Activated CD8-positive, alpha-beta memory T cell treated with anti-CD3 and anti-CD28 coated beads for 1 hour (primary cell): ENCODE measurements at places on chromosomes 7 and 10.

GRCh38 chr10:44394696-44395381 is 9.9 kb upstream of the CXCL12 start:
- DNase-seq, result no peak

- DNase-seq, result no peak
Measured at GRCh38 chr10:129761981-129762956, 201.8 kb downstream of the EBF3 start.

DNA sequence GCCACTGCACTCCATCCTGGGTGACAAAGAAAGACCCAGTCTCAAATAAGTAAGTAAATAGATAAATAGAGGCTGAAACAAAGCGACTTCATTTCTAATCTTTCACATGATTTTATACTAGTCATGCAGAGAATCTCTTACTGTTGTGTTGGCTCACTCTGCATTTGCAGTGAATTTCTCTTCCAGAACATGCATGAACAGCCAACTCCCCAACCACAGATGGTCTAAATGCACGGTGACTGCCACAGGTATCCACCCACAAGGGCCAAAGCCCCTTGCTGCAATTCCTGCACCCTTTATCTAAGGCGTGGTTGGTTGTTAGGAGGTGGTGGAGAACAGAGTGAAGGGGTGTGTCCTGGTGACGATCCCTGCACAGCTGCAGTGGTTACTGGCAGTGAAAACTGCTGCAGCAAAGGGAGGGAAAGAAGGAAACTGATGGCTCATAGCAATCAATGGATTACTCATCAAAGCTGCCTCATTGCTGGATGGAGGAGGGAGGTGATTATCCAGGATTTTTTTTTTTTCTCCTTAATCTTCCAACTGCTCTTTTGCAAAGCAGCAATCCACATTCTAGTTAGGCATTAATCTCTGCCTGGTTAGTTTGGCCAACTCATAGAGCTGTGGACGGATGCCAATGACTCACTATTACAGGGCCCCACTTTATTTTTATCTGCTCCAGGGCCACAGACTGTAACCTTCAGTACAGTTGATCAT is 50.6 kb downstream of the PRTFDC1 start:
- no peak for DNase-seq

DNA sequence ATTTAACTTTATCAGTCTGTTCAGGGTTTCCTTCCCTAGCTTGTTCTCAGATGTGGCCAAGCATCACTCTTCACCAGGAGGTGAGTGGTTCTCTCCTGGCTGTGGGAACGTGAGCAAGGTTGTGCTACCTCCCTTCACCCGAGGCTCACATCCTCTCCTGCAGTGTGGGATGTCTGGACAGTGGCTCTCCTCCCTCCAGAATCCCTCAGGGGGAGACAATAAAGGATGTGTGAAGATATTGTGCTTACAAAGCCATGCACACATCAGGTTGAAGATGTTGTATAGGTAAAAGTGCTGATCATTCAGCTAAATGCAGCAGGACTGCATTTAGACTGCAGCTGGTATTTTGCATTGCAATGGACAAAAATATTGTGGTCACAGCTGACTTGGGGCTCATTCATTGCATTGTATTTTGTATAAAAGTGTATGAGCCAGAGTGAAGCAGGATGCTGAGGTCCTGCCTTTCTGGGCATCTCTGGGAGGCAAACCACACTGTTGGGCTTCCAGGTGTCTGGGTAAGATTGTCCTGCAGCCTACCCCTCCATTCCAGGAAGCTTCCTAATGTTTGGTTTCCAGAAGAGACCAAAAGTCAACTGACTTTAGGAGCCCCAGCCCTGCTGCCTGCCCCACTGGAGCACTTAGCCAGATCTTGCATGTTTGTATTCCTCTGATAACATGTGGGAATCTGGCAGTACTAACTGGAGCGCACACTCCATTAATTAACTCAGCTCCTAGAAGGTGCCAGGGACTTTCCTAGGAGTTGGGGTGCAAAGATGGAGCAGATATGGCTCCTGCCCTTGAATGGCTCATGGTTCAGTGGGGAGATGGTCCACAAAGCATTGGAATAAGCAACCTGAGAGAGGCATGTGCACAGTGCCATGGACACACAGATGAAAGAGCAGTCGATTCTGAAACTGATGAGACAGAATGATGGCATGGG is 292.5 kb upstream of the ZNF32 start:
- no peak for DNase-seq

GRCh38 chr10:97463363-97464132 is 17.6 kb downstream of the ZDHHC16 start:
- no peak for DNase-seq

GRCh38 chr7:2585446-2585845 is 26.7 kb downstream of the IQCE start:
- no peak for DNase-seq

DNA sequence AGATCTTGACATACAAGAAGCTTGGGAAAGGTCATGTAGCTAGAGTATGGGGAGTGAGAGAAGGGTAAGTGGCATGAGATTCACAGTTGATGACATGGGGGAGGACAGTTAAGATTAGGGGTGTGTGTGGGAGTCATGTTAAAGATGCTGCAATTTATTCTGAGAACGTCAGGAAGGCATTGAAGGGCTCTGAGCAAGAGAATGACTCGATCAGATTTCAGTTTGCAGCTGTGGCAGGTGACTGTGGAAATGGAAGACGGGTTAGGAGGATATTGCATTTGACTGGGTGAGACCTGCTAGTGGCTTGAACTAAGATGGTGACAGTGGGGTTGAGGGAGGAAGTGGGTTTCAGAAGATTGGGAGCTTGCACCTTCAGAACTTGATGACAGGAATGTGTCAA is 5.6 kb downstream of the CDC123 start:
- no peak for DNase-seq

GRCh38 chr7:81754918-81755696 is 14.7 kb downstream of the HGF start:
- no peak for DNase-seq

- no peak for DNase-seq
Measured at GRCh38 chr10:32795598-32796183, 162.3 kb downstream of the ITGB1 start.

DNA sequence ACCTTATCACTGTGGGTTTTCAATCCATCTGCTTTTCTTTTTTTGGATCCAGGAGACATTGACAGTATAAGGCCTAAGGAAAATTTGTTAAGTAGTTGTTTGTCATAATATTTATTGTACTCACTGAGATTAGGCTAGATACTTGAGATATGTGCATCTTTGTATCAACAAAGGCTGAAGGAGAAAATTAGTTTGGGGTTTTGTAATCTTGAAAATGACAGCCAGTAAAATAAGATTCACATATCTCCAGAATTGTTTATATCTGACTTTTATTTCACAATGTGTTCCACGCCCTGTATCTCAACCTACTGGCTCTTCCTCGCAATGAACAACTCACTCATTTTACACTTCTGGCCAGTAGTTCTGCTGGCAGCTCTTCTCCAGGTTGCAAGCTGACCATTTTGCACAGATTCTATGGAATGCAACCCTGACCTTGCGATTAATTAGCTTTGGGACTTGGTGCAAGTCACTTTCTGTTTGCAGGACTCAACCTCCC is 132.7 kb downstream of the GATA3 start:
- DNase-seq, result no peak

DNA sequence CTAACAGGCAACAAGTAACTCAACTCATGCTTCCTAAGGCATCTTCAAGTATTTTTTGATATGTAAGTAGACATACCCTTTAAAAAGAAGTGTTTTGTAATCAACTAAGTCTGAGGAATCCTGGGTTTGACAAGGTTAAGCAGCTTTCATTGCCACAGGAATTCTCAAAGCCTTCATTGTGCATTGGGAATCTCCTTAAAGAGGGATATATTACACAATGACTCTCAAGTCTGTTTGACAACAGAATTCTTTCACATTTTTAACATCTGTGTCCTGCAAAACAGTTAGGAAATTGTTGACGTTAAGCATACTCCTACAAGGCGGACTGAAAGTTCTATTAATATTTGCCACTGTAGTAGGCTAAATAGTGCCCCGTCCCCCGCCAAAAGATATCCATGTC is 71.4 kb downstream of the SGMS1 start:
- DNase-seq, result no peak

DNA sequence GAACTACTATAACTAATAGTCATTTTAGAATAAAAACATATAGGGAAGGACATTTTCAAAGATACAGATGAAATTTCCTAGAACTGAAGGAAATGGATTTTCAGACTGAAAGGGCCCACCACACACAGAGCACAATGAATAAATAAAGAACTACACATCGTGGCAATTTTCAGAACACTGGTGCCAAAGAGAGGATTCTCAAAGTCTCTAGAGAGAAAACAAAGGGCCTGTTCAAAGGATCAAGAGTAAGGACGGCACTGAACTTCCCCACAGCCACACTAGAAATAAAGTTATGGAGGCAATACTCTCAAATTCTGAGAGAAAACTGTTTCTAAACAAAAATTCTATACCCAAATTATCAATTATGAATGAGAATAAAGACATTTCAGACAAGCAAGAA is 21.9 kb downstream of the NAPEPLD start:
- DNase-seq, result no peak

DNA sequence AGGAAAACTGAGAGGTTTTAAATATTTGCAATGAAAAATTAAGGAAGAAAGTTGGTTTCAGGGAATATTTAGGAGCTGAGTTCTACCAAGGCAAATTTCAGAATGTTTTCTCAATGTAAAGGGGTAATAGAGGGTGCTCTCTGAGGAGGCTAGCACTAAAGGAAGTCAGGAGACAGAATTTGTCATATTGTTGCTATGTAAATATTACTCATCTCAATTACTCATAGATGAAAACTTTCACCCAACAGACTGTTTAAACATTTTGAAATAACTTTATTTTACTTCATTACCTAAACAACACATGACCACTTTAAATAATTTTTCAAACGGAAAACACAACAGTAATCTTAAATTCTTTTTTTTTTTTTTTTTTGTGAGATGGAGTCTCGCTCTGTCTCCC is 274.8 kb upstream of the NRG3 start:
- DNase-seq, result no peak

- DNase-seq, result no peak
Measured at GRCh38 chr7:106523482-106523881, 137.5 kb downstream of the CCDC71L start.

DNA sequence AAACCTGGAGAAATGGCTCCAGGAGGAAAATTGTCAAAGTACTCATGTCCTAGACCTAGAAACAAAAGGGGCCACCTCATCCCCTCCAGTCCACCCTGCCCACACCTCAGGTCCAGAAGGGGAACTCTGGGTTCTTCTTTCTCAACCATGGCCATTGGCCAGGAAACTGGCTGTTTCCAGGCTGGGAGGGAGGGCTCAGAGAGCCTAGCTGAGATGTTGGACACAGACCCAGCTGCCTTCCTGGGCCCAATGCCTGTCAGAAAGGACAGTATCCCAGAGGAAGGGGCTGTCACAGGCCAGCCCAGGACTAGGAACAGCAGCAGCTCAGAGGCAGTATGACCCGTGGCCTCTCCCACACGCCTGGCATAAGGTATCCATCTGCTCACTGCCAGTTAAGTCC is 9.6 kb downstream of the GRID1 start:
- DNase-seq, result no peak

DNA sequence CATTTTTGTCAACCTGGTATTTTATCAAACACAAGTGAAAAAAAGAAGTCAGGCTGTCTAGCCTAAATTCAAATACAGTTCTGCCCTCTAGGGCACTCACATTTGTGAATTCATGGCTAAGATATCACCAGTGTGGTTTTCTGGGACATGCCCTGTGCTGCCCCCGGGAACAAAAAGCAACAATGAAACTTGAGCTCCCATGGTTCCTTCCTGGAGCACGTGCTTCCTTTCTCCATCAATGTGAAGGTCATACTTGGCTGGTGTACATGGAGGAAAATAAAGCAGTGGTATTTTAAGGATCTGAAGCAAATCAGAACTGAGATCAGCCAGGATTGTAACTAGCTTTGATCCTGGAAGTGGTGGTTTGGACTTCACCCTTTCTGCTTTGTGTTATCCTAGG is 128.9 kb upstream of the FRMD4A start:
- no peak for DNase-seq

- DNase-seq, result no peak
Measured at GRCh38 chr7:114934086-114934485, 12.2 kb downstream of the MDFIC start.

DNA sequence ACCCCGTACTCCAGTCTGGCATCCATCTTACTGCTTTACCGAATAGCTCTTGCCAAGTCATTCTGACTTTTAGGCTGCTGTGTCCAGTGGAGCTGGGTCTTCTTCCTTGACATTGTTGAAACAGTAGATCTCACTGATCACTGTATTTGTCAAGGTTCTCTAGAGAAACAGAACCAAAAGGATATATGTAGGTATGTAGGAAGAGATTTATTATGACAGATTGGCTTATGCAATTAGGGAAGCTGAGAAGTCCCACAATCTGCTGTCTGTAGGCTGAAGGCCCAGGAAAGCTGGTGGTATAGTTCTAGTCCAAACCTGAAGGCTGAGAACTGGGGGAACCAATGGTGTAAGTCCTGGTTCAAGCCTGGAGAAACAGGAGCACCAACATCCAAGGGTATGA is 12.1 kb upstream of the PRRT4 start:
- no peak for DNase-seq

- no peak for DNase-seq
Measured at GRCh38 chr7:68925241-68925640, 673.0 kb upstream of the AUTS2 start.

DNA sequence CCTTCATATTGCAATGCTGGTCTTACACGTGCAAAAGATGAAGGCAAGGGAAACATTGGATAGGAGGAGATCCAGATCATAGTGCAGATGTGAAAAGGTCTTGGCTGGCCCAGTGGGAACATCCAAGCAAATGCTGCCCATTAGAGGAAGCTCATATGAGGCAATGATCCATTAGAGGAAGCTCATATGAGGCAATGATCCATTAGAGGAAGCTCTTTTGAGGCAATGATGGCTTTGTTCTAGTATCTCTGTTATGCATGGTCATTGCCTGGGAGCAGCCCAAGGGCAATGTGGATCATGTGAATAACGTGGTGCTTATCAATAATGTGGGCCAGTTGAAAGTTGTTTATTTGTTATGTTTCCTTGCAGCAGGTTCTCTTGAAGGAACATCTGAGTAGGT is 37.8 kb downstream of the STEAP4 start:
- DNase-seq, result no peak

GRCh38 chr7:115113776-115114175 is 191.9 kb downstream of the MDFIC start:
- DNase-seq, result no peak

DNA sequence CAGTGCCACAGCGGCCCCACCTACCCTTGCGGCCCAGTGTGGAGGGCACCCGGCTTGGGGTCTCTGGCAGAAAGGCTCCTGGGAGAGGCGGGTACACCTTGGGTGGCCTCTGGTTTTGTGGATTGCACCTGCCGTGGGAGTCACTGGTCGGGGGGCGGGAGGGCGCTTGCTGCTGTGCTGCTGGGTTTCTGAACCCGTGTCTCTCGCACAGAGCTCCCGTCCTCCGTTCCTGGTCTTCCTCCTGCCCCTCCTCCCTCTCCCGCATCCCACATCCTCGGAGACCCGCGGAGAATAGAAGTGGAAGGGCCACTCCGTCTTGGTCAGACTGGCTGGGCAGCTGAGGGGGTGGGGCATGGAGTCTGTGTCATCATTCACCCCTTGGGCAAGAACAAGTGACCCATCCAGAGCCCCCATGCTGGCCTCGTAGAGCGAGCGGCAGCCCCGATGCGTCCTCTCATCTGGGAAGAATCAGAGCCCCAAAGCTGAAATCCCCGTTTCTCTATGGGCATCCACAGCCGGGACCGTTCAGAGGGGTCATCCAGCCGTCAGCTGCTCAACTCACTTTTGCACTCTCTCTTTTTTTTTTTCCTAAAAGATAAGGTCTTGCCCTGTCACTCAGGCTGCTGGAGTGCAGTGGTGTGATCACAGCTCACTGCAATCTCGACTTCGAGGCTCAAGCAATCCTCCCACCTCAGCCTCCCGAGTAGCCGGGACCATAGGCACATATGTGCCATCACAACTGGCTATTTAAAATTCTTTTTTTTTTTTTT is 4.0 kb downstream of the MAFK start:
- DNase-seq, result no peak

GRCh38 chr10:82980321-82980720 is 1105.3 kb downstream of the NRG3 start:
- no peak for DNase-seq
